Activated CD4-positive, alpha-beta T cell treated with anti-CD3 and anti-CD28 coated beads, Interleukin-10, Interleukin-2, amounts not matched to agents 100 ng/mL and 50 ng/mL, durations not matched to agents 16 hours and 8 hours (primary cell): ENCODE measurements at places on chromosomes 6 and 20.
A peak's percentile ranks its signal among the peaks of the same experiment; 100 is the strongest.

GRCh38 chr20:8361006-8361652 lies 229.1 kb downstream of the PLCB1 start:
- peak; percentile 34 for DNase-seq

GRCh38 chr6:133544419-133544818 lies 303.3 kb downstream of the EYA4 start:
- no peak for DNase-seq

DNA sequence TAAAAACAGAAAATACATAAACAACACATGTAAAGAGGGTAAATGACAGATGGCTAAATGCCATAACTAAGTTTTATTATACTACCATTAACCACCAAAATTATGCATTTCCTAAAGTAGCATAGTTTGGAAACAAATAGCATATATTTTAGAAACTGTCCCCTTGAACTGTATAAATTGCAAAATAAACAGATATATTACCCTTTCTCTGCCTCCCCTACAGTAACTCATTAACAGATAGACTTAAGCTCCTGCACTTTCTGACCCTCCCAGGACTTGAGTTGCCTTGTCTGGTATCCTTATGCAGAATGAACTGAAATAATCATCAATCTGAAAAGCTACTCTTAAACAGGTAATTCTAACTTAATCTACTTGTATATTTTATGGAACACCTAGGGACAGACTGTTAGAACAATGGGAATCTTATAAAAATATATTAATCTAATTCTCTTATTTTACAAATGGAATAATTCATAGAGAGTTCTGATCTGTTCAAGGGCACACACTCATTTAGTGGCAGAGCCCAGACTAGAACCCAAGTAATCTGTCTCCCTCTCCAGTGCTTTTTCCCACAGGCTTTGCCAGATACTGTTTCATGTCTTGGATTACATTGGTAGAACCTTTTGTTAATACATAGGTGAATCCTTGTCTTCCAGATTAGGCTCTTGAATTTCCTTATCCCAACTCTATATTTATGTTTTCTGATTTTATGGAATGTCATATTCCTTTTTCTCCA lies 50.6 kb upstream of the LOC128125822 start:
- DNase-seq = no peak

GRCh38 chr6:14068133-14068532 lies 49.4 kb upstream of the CD83 start:
- DNase-seq = peak; percentile 42

DNA sequence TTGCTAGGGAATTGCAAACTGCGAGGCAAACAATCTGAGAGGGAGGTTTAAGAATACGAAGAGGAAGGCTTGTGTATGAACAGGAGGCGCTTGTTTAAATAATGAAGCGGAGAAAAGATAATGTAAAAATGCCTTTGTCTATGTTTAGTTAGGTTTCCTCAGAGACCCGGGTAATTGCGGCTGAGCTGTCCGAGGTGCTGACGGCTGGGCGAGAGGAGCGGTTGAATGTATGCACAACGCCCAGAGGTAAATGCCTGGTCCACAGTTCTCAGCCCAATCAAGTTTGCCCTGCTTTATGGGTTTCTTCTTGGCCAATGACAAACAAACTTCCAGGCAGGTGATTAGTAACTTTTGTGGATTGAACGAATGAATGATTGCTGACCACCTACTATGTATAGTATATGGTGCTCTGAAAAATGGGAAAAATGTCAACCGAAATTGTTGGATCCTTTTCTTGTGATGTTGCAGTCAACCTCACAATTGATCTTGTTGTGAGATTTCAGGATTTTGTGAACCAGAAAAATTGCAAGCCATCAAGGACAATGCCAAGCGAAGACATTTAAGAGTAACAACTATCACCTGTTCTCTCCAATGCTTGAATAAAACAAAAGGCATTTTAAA lies 38.3 kb upstream of the SLC32A1 start:
- peak; percentile 39 for DNase-seq

GRCh38 chr6:498795-499231 lies 107.3 kb downstream of the IRF4 start:
- peak; percentile 87 for DNase-seq

DNA sequence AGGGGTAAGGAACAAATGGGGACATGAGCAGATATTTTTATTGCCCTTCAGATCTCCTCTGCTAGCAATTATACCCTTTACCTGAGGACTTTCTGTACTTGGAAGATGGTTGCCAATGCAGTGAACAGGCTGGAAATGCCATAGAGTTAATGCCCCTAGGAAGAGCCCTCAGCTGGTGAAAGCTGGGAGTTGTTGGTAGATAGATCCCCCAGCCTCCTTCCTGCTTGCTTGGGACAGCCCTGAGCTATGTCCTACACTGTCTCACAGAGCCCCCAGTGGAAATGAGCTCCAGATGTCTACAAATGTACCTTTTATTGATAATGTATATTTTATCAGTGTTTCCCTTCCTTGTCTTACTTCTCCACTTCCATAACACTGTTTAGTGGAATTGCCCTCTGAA lies 87.6 kb upstream of the PAK5 start:
- no peak for DNase-seq

- DNase-seq = no peak
Measured at GRCh38 chr6:71457929-71458328, 169.3 kb downstream of the OGFRL1 start.

DNA sequence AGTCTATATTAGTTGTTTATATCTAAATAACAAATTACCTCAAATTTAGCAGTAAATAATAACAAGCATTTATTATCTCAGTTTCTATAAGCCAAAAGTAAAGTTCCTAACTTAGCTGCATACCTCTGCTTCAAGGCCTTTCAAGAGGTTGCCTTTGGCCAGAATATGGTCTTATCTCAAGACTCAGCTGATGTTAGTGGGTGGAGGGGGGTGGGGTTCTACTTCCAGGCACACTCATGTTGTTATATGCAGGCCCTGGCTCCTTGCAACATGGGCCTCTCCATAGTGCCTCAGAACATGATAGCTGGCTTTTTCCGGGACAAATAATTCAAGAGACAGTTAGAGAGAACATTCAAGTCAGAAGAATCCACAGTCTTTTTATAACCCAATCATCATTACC lies 266.0 kb downstream of the ADGRB3 start:
- DNase-seq = no peak

DNA sequence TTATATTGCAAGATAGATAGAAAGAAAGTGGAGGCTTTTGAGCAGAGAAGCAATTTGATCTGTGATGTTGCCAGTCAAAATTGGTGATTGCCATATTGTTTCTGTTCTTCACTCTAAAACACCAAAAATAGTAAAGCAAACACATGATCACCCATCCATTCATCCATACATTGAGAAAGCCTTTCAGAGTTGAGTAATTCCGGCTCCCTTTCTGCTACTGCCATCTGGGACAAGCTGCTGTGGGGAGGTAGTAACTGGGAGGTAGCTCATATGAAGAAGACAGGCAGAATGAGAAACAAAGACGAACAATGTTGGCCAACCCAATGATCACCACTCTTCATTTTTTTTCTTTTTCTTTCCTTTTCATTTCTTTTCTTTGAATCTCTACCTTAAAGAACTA lies 51.1 kb upstream of the HBS1L start:
- DNase-seq = no peak

GRCh38 chr6:109379711-109380110 lies 2.6 kb downstream of the CD164 start:
- DNase-seq = no peak

- DNase-seq = no peak
Measured at GRCh38 chr20:31760519-31761240, 21.6 kb downstream of the TPX2 start.

DNA sequence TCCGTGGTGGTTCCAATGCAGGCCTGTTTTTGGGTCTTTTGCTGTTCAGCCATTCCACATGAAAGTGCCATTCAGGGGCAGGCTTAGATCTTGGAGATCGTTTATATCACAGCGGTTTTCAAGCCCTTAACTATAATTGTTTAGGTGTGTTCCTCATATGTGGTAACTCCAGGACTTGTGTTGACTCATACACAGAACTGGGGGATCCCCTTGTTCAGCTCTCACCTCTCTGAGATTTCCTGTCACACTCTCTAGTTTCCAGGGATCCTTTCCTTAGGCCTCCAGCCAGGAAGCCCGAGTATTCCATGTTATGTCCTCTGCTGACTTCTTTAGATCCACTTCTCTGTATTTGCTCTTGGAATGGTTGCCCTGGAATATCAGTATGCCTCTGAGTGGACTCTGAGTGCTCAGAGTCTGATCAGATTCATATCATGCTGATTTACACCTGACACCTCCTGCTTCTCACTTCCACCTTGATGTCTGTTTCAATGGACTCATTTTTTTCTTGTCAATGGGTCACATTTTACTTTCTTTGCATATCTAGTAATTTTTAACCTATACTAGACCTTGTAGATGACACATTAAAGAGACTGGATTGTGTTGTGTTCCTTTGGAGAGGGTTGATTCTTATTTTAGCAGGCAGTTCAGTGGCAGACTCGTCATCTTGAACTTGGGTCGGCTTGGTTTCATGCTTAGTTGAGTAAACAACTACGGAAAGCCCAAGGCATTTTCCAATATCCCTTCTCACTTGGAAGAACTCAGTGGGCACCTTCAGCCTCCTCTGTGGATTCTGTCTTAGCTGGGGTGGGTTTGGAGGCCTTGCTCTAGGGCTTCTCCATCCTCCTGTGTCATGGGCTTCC lies 13.1 kb downstream of the NTSR1 start:
- peak; percentile 42 for DNase-seq
